ENCODE measurements at places on chromosomes 3 and 15.

- peak; percentile 22 for DNase-seq
Observed at GRCh38 chr15:73781038-73781925, 28.1 kb upstream of the INSYN1 start.

- DNase-seq = no peak
Observed at GRCh38 chr3:11619946-11620652, 23.6 kb downstream of the VGLL4 start.

DNA sequence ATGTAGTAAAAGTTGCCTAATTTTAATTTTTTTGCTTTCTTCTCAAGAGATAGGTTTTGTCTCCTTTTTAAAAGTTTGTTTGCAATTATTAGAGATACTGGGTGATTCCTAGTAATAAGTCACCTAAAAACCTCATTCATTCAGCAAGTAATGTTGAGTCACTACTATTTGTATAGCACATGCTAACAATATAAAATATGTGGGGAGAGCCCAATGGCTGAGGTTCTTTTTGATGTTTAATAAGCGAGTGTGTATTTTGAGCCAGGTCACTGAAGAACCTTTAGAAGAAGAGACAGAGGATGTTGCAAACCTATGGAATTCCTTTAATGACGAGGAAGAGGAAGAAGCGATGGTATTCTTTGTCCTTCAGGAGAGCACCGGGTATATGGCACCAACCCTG lies 123.7 kb upstream of the CHRM5 start:
- DNase-seq = no peak

- no peak for DNase-seq
Observed at GRCh38 chr3:12969486-12969885, 103.7 kb downstream of the IQSEC1 start.

- no peak for DNase-seq
Observed at GRCh38 chr3:50195501-50196252, 4.3 kb downstream of the GNAT1 start.

DNA sequence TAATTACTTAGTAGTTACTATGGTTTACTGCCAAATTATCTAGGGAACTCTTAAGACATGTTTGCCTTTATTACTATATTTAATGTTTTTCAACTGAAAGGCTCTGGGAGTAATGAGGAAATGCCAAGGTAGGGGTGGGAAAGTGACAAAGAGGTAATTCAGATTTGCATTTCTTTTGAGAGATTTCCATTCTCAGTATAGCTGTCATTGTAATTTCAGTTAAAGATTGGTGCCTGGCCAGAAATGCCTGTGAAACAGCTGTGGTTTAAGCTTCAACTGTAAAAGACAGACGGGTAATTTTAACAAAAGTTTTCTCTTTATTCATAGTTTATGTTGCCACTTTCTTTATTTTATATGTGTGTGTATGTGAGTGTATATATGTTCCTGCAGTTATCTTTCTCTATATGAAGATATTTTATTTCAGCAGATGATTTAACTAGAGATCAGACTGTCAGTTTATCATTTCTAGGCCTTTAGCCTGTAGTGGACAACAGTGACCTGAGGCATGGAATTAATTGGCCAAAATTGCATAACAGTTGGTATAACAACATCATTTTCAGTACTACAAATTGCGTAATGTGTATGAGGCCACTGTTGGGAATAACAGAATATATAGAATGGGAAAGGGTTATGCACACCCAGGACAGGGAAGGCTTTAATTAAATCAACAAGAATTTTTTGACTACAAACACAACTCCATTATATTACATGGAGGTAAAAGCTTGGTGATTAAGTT lies 119.0 kb downstream of the BBX start:
- DNase-seq = no peak

GRCh38 chr3:67518236-67518635 lies 136.2 kb downstream of the SUCLG2 start:
- no peak for DNase-seq

GRCh38 chr3:184380627-184381260 lies 890 bp downstream of the CHRD start:
- no peak for DNase-seq

DNA sequence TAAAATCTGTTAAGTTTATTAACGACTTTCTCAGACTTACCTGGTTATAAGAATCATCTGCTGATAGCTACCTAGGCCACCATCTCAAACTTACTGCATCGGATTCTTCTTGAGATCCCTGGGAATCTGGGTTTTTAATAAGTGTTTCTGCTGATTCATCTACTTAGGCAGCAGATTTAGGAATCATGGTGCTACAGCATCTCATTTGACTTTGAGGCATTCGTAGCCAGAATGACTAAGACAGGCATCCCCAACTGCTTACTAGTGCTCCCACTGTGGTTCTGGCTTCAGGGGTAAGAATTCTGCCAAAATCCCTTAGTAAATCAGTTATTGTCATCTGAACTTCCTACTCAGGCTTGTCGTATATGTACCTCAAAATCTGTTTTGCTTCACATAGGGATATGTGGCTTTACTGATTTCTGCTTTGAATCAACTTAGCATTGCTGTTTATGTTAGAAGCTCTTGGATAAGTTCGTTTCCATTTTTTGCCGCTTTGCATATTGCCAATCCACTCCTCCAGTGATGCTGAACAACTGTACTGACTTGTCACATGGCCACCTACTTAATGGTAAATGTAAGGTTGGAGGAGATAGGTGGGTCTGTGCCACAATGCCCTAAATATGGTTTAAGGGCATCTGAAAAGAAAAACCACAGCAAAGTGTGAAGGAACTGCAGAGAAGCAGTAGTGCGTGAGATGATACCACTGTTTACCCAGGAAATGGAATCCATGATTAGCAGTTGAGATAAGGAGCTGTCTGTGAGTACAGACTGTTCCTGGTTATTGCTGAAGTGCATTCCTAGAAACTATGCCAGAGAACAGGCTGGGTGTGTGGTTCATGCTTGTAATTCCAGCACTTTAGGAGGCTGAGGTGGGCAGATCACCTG lies 60.3 kb downstream of the MAP6D1 start:
- no peak for DNase-seq

DNA sequence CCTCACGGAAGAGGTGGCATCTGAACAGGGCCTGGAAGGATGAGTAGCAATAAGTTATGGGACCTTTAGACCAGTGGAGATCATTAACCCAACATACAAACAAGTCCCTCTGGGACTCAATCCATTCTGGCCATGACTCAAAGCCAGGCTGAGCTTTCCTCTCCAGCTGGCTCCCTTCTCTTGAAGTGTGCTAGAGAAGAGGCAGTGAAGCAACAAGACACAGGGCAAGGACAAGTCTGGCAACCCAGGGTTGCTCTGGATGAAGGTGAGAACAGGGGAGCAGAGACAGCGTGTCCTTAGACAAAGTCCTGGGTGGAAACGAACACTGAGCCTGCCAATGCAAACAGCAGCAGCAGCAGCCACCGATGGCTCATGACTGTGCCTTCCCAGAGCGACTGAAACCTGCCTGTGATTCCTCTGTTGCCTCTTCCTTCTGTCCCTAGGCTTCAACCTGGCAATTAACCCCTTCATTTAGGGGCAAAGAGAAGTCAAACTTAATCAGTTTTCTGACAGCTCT lies 86.8 kb downstream of the BDH1 start:
- DNase-seq = no peak

DNA sequence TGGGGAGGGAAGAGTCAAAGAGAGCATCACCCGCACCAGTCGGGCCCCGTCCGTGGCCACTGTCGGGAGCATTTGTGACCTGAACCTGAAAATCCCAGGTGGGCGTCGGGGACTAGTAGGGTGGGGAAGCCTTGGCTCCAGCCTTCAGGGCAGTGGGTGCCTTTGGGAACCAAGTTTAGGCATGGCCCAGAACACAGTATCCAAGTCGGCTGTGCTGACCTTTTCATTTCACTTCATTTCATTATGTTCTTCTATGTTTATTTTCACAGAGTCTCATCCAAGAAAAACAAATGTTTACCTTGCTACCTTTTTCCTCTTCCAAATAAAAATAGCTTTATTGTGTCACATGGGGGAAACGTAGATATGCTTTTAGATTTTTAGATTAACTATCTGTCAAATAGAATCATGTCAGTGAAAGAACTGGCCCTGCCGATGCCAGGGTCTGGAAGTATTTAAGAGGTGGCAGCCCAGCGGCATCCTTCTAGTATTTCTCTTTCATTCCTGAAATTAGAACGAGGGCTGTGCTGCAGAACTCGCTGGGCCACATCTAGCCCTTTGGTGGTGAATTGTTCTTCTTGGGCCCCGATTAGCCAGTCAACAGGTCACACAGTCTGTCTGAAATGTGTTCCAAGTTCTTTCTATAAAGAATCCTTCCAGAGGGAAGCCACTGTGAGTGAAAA lies 60.5 kb downstream of the DNASE1L3 start:
- no peak for DNase-seq

GRCh38 chr15:47959617-47960413 lies 161.0 kb upstream of the SLC24A5 start:
- no peak for DNase-seq

- no peak for DNase-seq
Observed at GRCh38 chr3:123327956-123328850, 120.7 kb downstream of the ADCY5 start.

- no peak for DNase-seq
Observed at GRCh38 chr3:101813817-101814440, 34.9 kb downstream of the NXPE3 start.

DNA sequence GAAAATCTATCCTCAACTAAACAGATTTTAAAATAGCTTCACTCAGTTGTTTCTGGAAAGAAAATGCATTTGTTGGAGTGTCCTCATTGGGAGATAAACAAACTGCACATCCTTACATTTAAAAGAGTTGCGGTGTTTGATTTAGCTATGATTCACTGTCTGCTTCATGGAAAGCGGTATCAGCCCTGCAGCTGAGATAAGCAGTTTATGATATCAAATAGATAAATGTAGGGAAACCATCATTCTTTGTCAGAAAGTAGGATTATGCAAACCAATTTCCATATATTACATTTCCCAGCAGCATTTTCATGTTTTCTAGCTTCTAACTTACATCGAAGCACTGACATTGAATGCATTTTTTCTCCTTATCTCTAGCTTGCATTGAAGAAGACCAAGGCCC lies 698.9 kb downstream of the DIPK2A start:
- DNase-seq = no peak

DNA sequence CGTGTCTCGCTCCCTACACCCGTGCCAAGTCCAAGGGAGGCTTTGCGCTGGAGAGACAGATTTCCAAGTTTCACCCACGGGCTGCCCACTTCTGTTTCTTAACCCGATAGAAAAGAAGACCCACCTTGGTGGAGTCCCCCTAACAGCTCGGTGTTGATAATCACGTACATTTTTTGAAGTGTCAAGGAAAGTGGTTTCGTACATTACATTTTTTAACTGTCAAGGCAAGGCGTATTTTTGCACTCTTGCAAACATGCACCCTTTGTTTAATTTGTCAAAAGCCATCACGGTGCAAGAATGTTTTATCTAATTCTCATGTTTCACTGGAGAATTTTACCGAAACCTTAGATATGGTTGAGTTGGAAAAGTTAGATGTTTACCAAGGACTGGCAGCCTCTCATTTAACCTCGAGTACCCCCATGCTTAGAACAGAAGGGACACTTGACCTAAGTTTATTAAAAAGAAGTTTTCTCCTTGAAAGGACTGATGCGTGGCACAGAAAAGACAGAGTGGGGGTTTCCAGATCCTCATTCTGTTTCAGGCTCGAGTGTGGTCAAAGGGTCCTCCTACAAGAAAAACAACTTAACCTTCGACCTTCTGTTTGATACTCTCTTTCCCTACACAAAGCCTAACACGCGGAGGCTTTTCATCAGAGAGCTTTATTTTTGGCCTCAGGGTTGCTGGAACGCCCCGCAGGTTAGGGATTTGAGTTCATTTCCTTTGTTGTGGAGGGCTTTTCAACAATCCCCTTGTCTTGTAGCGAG lies 882 bp downstream of the GXYLT2 start:
- DNase-seq = no peak

All from activated CD8-positive, alpha-beta T cell treated with anti-CD3 and anti-CD28 coated beads, Interleukin-2, amount 10 ng/mL, durations not matched to agents 7 days and 5 days (primary cell).